ENCODE measurements at places on chromosomes 16 and 17.

DNA sequence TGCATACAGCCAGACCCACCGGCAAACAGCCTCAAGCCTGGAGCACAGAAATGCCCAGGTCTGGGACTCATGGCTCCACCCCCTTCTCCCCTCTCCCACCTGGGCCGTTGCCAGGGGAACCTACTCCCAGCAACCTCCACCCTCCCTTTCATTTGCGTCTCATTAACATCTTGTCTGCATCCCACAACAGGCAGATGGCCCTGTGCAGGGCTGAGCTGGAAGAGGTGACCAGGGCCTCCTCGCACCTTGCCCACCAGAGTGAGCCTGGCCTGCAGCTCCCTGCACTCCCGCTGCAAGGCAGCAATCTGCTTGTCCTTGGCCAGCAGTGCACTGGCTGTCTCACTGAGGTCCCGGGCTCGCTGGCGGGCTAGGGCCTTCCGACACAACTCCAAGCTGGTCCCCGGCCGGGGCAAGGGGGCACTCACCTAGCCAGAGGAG, 3.3 kb downstream of the TSPOAP1 start:
- no peak for DNase-seq

DNA sequence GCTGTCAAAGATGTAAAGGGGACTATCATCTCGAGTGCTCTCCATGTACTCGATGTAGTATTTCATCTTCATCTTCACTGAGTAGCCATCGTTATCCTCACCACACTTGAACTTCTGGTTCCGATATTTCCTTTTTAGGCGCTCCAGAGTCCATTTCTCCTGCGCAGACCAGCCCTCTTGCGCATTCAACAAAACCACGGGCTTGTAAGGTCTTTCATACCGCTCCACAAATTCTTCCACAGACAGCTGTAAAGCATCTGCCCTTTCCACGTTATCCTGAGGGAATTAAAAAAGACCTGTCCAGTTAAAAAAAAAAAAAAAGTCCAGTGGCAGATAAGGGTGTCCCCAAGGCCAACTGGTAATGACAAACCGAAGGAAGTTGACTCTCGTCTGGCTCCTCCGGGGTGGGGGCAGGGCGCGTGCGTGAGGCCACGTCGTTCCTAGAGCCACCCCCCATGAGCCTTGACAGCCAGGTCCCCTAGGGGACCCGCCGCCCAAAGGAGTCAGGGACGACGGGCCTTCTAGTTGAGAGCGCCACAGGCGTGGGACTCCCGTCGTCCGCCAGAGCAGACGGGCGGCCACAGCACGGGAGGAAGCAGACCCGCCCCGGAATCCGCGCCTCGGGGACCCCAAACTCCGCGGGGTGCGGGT, 701 bp downstream of the JMJD6 start:
- DNase-seq, result no peak

GRCh38 chr16:84751241-84751640, 51.4 kb downstream of the USP10 start:
- no peak for DNase-seq

DNA sequence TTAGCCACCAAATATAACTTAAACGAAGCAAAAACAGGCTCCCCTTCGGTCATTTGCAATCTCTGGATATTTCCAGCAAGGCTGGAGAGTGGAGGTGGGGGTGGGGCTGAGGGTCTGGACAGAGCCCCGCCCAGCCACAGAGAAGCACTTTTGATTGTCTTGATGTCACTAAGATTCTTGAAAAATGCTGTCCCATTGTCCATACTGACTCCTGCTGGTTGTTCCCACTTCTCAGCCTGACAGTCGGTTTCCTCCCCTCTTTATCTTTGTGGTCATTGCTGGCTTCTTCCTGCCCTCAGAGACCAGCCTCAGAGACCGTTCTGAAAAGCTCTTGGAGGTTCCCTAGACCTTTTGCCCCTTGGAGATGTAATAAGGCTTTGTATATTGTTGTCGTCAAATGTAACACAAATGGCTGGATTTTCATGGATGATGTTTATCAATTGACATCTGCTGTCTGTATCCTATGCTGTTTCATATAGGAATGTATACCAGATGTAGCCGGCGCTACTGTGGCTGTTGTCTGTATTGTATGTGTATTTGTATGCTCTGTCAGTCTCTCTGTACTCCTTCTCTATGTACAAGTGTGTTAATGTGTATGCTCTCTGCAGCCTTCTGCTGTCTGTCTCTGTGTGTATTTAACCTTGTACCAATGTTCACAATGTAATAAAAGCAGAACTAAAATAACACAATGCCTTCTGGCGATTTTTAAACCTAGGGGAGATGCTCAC, 94.8 kb upstream of the DNAH9 start:
- no peak for DNase-seq

- no peak for DNase-seq
Measured at GRCh38 chr16:71348262-71349085, 10.0 kb upstream of the CALB2 start.

GRCh38 chr17:11852912-11853311, 144.4 kb downstream of the ZNF18 start:
- DNase-seq, result no peak

DNA sequence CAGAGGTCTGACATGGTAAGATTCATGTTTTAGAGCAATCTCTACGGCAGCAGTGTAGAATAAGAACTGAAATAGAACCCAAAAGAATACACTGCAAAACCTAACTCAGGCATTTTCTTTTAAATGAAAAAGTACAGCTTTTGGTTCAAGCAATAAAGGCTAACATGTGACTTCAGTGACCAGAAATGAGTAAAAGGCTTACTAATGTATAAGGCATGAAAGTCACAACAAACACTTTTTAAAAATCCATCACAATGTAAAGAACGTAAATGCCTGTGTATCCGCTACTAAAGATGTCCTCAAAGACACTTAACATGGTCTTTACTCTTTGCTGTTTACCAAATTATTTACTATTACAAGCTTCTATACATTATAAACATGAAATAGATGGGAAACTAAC, 16.6 kb downstream of the KIAA0753 start:
- DNase-seq, result no peak

GRCh38 chr17:67751101-67752074, 33.7 kb downstream of the NOL11 start:
- DNase-seq, result no peak

DNA sequence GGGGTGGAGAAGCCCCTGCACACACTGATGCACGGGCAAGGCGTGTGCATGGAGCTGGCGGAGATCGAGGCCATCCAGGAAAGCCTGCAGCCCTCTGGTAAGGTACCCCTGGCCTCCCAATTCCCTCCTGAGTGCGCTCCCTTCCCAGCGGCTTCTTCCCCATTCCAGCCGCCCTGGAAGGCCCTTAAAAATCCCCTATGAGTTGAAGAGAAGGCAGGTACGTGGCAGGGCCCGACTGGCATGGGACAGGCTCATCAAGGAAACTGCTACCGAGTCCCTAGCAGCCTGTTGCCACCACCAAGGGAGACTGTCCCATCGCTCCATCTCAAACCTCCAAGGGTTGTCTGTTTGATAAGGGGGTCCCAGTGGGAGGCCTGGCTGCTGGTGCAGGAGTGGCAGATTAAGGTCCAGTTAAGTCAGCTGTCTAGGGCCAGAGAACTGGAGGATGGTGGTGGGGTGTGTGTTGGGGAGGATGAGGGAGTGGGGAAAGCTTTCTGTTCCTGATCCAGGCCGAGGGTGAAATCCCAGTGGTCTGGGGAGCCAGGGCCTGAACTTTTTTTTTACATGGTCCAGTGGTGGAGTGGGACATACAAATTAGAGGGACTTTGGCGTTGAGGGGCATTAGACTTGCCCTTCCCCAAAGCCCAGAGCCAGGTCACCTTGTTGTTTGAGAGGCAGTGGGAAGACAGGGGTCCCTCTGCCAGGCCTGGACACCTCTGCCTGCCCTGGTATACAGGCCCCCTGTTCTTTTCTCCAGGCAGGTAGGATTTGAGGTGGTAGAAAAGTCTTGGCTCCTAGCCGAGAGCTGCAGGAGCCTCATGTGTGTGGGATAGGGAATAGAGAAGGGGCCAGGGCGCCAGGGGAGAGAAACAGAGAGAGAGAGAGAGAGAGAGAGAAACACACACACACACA, 994 bp downstream of the IGFBP4 start:
- no peak for DNase-seq

- DNase-seq, result no peak
Measured at GRCh38 chr17:15354256-15354655, 12.9 kb upstream of the TEKT3 start.

Measured in NCI-H187 (cell line).